Naive thymus-derived CD8-positive, alpha-beta T cell (primary cell): ENCODE measurements at places on chromosomes 3 and 15. TPM values are rescaled to one million over a fixed set of nuclear protein-coding genes. Genes with fewer than 3 reads are reported as not detected.
A peak's percentile ranks its signal among the peaks of the same experiment; 100 is the strongest.

Gene TLR9
- total RNA-seq: 2.8 TPM

Gene RTP1
- not detected for total RNA-seq

- H3K4me3 ChIP-seq: no peak overlapping the region
- no peaks in the 10 kb centered on the region for H3K4me1 ChIP-seq
- H3K27me3 ChIP-seq: no peaks in the 10 kb centered on the region
- H3K36me3 ChIP-seq: no peaks in the 10 kb centered on the region
These were observed 25.5 kb upstream of the PIK3R4 start for GRCh38 chr3:130772129-130772528.

DNA sequence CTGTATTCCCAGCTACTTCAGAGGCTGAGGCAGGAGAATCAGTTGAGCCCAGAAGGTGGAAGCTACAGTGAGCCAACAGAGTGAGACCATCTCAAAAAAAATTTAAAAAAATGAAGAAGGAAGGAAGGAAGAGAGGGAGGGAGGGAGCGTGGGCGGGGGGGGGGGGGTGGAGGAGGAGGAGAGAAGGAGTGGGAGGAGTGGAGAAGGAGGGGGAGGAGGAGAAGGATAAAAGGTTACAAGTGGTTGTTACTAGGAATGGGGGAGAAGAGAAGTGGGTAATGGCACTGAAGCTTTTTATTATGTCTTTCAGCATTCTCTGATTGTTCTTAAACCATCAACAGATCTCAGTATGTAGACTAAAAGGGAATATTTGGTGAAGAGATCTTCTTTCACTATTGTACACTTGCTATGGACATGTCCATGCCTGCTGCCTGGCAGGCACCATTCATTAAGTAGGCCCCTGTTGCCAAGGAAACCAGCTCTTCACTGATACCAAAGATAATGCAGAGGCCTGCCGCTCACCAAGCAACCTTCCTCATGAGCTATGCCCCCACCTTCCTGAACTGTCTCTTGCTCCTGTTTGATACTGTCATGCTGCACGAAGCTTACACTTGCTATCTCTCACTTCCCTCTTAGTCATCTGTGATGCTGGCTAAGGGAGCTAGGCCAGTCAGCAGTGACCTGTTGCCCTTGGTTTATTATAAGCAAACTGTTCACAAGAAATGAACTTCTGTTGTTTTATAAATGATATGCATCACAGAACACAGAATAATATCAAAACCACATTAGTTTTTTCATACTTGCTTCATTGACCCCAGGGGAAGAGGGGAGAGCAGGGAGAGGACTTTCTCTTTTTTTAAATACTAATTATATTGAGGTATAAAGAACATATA is 23.1 kb downstream of the EPM2AIP1 start:
- peaks cover 9% of the 10 kb centered on the region for H3K36me3 ChIP-seq
- DNase-seq: no peak
- peak overlapping the region; percentile 58 for H3K27ac ChIP-seq
- no peaks in the 10 kb centered on the region for H3K27me3 ChIP-seq
- H3K4me3 ChIP-seq: no peak overlapping the region
- H3K4me1 ChIP-seq: peaks cover 16% of the 10 kb centered on the region

DNA sequence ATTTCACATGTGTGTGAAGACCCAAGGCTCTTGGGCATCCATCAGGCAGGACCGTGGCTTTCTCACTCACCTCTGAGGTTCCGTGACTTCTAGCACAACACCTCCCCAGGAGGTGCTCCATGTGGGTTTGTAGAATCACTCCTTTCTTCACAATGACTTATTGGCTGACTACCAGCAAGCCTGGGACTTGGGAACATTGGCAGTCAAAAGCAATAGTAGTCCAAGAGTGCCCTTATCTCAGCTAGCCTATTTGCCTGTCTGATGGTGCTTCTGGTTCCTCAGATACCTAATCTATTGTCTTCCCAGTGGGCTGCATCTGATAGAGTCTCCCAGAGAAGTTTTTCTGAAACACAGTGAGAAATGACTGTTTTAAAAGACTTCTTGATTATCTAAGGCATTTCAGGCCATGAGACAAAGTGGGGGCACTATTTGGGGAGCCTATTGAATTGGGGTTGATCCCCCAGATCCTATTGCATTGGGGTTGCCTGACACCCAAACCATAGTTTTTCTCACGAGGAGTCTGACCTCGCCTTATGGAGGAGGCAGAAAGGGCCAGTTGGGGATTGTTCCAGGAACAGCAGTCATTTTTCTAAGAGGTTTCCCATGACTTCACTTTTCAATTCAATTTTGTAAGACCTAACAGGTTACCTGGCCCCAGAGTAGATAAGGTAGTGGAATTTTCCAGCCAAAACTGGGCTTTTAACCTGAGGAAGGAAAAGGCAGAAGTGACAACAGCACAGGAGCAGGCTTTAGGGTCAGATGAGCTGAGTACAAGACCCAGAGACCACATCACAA is 88.0 kb downstream of the CYP19A1 start:
- no peaks in the 10 kb centered on the region for H3K4me1 ChIP-seq
- H3K27me3 ChIP-seq: peaks cover 9% of the 10 kb centered on the region
- DNase-seq: no peak
- H3K4me3 ChIP-seq: no peak overlapping the region
